Trophoblast cell (in vitro differentiated cells and primary cell): ENCODE measurements at places on chromosomes 7 and 10.

- no peak for DNase-seq
Measured at GRCh38 chr7:155449869-155450557, 7.9 kb upstream of the EN2 start.

DNA sequence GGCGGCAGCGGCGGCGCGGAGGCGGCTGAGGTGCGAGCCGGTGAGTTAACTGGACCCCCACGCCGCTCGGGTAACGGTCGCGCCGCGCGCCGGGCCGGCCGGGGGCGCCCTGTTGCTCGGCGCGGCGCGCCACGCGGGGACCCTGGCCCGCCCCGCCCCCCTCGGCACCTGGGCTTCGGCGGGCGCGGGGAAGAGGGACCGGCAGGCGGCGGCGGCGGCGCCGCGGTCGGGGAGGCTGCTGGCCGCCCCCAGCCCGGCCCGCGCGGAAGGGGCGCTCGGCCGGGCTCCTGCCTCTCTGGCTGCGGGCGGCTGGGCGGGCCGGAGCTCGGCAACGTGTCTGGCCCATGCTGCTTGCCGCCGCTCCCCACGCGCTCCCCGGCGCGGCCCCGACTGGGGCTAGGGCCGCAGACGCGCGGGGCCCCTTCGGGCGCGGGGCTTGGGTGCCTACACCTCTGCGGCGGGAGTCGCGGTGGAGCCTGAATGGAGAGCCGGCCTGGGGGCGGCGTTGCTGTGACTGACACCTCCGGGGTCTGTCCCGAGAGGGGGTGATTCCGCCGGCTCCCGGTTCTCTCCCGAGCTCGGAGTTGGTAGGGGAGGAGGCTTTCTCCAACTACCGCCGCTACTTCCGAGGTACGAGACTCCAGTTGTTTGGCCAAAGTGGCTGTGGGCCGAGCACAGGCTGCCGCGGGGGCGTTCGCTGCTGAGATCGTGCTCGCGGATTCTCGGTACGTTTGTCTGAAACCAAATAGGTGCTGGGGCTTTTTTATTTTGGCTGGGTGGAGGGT is 494 bp downstream of the PALS2 start:
- DNase-seq, result peak; percentile 15

GRCh38 chr7:94223375-94224084 is 171.2 kb upstream of the COL1A2 start:
- peak; percentile 40 for DNase-seq

DNA sequence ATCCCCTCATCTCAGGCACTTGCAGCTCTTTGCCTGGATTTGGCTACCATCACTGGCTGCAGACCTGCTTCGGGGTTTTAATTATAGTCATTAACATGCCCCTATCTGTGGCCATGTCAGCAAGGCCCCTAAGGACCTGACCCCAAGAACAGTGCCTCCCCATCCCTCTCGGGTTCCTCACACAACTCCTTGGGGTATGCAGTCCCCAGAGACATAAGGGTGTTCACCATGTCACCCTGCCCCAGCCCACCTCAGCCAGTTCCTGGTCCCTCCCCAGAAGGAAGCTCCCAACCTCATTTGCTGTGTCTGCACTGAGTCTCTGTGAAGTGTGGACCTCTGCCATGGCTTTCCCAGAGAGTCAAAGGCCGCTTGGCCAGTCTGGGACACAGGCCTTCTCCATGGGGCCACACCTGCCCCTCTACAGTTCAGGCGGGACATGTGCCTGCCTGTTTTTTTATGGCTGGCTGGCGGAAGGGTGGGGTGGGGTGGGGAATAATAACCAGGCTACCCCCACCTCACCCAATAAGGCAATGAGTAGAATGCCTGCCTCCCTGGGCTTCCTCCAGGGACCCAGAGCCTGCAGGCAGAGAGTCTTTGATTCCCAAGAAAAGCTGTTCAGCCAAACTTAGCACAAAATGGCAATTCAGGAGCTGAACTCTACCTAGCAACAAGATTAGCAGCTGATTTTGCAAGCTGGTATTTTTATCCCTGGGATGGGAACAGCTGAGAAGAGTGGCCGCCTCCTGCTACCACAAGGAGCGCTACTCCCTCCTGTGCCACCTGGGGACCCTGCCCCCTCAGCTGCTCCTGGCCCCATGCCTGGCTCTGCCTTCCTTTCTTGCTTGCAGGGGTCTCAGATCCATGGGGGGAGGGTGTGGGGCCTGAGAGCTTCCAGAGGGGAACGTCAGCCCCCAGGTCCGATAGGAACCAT is 23.7 kb upstream of the CAMK2B start:
- DNase-seq, result no peak

DNA sequence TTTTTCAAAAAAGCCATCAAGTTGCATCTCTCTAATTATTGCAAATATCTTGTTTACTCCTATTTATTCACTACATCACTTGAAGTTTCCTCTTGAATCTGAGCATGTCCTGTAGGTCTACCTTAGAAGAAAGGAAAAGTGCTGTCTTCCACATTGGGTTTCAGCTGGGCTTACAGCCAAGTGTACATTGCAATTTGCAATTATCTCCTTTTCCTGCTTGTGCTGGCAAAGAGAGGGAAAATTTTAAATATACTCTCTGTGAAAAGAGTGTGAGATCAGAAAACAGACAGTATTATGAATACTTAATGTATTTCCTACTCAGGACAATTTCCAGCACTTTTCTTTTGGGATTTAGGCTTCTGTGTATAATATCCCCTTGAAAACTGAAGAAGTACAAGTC is 839.7 kb downstream of the CNTNAP2 start:
- no peak for DNase-seq

DNA sequence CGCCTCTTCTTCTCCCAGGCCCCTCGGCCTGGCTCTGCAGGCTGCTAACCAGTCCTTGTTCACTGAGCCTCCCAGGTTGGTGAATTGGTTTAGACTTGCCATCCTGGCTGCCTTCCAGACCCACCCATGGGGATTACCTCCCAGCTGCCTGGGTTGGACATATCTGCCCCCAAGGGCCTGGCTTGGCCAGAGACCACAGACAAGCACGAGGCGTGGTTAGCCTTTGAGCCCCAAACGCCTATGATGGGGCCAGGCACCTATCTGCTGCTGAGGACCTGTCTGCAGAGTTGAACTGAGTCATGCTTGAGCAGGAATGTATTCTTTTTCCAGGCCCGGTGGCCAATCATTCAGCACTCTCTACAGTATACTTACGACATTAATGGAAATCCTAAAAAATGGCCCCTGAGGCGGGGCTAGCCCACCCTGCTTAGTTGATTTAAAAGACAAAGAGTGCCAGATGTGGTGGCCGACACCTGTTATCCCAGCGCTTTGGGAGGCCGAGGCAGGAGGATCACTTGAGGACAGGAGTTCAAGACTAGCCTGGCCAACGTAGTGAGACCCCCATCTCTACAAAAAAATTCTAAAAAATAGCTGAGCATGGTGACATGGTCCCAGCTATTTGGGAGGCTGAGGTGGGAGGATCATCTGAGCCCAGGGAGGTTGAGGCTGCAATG is 361.5 kb downstream of the FRMD4A start:
- no peak for DNase-seq

DNA sequence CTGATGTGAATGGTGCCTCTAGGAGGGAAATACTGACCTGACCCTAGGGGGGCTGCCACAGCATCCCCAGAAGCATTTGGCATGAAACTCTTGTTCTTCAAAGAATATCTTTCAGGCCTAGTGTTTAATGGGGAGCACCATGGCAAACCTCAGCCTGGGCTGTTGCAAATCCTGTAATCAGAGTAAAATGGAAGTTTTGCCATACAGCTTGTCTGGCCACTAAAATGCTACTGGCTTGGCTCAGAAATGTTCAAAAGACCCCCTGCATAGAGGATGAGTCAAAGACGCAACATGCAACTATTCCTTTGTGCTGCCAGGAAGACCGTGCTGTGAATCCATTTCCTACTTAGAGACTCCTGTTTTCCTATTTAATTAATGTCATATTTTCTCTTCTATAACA is 26.7 kb downstream of the HECW1 start:
- DNase-seq, result peak; percentile 45

GRCh38 chr10:120429395-120429794 is 27.6 kb upstream of the PLPP4 start:
- DNase-seq, result no peak

DNA sequence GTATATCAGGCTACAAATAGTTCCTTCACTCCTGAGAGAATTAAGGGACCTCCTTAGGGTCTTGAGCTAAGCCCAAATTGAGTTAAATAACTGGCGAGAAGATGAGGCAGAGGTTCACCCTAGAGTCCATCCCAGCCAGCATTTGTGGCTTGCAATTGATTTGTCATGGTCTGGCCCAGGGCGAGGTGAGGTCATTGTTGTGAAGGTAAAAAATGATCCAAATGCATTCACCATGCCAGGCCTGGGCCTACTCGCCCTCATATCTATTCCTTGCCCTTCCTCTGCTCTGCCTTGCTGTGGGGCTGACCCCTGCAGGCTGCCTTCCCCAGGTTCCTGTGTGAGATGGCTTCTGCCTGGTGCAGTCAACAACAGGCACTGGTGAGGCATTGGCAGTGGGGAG is 207.2 kb downstream of the ZNF365 start:
- peak; percentile 37 for DNase-seq

- DNase-seq, result no peak
Measured at GRCh38 chr7:111180338-111180737, 89.4 kb downstream of the LRRN3 start.

DNA sequence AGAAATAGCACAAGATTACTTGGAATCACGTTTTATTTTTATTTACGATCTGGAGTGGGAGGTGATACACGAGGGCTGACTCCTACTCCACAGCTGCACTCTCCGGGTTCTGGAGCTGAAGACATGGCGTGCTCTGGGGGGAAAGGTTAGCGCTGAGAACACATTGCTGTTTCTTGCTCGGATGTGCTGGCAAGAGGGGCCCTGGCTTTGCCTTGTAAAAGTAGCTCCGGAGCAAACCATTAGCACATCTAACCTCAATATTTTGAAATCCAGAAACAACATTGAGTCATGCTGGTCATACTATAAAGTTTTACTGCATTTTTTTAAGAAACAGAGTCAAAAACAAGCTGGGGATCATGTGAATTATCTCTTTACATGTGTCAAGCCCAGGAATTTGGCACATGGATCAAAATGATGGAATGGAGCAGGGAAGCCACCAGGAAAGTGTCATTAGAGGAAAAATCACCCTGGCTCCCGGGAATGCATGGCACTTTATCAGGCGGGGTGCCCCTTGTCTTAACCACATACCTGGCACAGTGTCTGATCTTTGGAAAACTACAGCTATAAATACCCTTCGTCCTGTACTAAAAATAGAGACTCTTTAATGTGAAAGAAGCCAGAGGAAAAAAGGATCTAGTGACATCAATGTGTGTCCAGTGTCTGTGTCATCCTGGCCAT is 31.6 kb upstream of the LYZL1 start:
- peak; percentile 85 for DNase-seq

GRCh38 chr7:142870566-142871259 is 14.8 kb downstream of the TRPV6 start:
- no peak for DNase-seq

- DNase-seq, result peak; percentile 80
Measured at GRCh38 chr7:86926732-86927131, 132.7 kb downstream of the ELAPOR2 start.

- no peak for DNase-seq
Measured at GRCh38 chr7:509426-510130, 10.1 kb downstream of the PDGFA start.

DNA sequence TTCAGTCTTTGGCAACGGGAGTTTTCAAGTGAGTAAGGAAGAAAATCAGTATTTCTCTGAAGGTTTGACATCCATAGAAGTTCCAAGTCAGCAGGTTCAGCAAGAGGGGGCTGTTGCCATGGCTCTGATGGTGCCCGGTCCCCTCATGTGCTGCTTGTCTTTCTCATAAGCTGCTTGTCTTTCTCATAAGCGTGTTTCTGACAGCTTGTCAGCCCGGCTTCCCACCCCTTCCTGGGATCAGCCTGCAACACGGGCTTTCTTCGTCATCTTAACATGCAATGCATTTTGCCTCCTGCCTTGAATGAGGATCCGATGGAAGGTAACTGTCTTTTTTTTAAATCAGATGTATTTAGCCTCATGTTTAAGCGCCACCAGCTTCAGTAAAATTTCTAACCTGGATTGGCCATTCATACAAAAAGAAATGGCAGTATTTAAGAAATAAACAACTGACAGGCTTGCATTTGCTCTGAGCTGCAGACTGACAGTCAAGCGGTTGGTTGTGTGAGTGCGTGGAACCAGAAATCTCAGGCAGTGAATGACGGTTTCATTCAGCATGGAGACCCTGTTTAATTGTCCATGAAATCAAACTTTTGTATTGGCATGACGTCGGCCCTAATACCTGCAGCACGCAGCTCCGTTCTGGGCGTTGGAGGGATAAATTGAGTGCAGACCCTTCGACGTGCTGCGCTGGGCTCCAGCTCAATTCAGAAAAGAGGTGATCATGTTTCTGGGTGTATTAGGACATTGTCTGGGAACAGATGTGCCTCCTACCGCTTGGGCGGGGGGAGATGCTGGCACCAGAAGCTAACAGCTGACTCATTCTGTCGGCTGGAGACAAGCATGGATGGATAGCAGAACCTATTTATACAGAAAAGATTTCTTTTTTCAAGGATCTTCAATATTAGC is 454.7 kb upstream of the FOXK1 start:
- no peak for DNase-seq

DNA sequence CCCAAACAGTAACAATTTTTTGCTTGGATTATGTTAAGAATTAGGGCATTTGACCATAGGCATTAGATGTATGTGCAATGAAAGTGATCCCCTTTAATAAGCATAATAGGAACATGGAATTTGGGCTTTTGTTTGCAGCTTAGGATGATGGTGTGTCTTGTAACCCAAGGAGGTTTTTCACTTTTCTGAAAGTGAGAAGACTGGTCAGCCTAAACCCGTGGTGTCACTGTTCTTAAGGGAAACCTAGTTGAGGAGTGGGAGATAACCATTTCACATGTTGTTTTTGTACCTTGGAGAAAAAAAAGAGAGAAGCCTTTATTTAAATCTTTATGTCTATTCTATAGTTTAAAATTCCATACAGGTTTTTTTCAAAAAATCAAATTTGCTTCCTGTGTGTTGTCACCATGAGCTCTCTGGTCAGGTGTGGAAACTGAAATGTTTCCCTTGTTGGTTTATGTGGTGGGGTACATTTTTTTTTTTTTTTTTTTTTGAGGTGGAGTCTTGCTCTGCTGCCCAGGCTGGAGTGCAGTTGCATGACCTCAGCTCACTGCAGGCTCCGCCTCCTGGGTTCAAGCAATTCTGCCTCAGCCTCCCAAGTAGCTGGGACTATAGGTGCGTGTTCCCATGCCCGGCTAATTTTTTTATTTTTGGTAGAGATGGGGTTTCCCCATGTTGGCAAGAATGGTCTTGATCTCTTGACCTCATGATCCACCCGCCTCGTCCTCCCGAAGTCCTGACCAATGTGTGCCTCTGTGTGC is 7.7 kb downstream of the CCM2 start:
- no peak for DNase-seq

- peak; percentile 48 for DNase-seq
Measured at GRCh38 chr10:32446536-32447406, 831 bp downstream of the CCDC7 start.
